HFFc6 (cell line): ENCODE measurements at places on chromosomes 16 and 17.
A peak's percentile ranks its signal among the peaks of the same experiment; 100 is the strongest.

- DNase-seq, result peak; percentile 60
These were observed 45.3 kb downstream of the BRD7 start for GRCh38 chr16:50323335-50324011.

DNA sequence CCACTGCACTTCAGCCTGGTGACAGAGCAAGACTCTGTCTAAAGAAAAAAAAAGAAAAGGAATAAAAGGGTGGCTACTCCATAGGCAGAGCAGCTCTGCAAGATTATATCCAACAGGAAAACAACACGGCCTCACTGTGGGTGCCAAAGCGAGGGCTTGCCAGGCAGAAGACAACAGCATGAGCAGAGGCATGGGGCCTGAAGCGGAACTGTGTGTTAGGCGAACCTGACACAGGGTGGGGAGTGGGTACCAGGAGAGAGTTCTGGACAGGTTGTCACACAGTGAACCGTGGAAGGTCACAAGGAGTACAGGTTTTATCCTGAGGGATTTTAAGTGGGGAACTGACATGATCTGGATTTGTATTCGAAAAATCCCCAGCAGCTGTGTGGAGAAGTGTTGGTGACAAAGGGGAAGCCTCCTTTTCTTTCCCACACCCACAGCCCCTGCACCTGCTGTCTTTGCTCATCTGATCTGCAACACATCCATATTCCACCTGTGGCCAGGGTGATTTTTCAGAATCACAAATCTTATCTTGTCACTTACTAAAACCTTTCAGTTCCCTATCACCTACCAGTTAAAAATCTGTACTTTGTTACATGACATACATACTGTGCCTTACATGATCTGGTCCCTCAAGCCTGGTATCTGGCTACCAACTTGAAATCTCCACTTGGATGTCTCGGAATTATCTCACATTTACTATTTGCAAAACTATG is 23.2 kb upstream of the ARHGAP17 start:
- DNase-seq, result no peak

DNA sequence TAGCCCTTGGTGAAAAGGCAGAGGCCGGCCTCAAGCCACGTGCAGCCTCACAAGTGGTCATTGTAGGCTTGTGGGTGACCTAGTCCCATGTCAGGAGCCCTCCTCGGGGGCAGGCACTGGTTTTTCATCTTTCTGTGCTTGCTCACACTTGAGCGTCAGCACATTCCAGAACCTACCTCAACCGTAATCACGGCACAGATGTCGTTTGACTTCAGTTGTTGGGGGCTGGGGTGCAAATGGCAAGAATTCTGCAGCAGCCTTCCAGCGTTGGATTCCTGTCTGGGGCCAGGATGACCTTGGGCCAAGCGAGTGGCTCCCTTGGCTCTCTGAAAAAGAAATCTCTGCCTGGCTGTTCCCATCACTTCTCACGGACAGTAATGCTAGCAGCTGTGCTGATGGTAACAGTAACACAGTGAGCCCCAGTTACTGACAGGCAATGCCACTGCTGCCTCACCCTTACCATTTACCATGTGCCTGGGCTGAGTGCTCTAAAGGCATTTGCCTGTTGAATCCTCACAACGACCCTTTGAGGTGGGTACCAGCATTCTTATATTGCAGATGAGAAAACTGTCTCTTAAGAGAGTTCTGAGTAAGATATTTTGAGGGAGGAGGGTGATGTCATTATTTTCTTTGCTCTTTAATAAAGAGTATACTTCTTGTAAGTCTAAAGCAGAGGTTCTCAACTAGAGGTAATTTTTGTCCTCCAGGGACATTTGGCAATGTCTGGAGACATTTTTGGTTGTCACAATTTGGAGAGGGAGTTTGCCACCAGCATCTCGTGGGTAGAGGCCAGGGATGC is 46.5 kb downstream of the KSR1 start:
- peak; percentile 58 for DNase-seq

GRCh38 chr16:57903656-57904055 is 67.3 kb downstream of the CNGB1 start:
- no peak for DNase-seq

GRCh38 chr17:18102640-18103039 is 5.9 kb upstream of the MYO15A start:
- DNase-seq, result no peak

DNA sequence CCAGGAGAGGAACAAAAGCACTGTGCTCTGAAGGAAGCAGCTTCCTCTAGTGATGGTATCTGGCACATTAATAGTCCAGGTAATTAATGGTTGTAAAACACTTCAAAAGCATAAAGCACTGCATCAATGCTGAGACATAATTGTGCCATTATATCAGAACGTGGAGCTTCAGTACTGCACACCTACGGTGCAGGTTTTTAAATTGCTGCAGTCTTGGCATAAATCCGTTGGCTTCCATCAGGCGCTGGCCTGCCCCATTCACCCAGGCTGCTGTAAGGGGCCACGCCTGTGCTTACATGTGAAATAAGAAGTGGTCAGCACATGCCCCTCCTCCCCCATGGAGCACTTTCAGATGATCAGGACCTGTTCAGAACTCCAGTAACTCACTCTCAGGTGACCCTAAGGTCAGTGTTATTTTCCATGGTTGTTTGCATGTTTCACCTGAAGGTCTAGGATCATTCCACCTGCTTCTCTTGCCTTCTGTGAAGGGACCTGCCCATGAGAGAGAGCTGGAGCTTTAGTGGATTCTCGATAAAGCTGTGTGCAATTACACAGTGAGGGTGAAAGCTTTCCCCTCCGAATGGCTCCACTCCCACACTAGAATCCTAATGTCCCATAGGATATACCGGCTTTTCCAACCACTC is 345.3 kb downstream of the CA10 start:
- DNase-seq, result no peak

DNA sequence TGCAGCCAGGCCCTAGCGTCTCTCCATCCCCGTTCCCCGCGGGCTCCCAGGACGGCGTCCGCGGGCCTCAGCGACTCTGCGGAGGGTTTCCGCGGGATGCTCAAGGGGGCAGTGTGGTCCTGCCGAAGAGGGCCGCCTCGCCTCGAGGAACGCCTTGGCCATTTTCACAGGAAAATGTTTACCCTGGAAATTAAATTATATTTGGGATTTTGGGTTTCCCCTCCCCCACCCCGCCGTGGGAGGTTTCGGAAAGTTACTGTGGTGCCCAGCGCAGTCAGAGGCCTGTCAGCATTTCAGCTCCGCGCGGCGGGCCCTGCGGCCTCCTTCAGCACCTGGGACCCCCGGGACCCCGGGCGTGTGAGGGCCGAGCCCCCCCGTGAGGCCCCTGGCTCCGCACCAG is 94.5 kb downstream of the PCTP start:
- DNase-seq, result peak; percentile 4

DNA sequence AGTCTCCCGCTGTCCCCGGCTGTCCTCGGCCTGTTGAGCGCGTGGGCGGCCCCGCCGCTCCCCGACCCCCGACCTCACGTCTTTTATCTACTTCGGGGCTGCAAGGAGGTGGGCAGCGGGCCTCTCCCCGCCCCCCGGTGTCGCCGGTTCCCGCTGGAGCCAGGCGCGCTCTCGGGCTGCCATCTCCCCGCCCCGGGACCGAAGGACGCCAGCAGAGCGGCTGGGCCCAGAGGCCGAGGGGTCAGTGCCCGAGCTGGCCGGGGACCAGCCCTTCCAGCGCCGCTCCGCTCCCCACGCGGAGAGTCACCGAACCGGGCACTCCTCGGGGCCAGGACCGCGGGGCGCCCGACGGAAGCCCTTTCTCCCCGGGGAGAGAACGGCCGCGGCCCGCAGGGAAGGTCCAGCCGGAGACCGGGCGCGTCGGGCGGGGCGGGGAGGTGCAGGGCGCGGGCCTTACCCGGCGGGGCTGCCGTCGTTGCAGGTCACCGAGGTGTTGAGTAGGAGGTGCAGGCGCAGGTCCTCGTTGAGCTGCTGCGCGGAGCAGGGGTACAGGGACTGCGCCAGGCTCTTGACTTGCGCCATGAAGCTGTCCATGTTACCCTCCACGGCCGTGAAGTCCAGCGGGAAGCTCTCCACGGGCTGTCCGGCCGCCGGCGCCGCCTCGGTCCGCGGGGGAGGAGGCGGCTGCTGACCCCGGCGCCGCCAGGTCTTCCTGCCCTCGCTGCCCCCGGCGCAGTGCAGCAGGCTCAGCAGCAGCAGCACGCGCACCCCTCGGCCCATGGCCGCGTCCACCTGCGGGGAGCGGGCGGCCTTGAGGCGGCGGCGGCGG is 643 bp downstream of the NOTUM start:
- no peak for DNase-seq

DNA sequence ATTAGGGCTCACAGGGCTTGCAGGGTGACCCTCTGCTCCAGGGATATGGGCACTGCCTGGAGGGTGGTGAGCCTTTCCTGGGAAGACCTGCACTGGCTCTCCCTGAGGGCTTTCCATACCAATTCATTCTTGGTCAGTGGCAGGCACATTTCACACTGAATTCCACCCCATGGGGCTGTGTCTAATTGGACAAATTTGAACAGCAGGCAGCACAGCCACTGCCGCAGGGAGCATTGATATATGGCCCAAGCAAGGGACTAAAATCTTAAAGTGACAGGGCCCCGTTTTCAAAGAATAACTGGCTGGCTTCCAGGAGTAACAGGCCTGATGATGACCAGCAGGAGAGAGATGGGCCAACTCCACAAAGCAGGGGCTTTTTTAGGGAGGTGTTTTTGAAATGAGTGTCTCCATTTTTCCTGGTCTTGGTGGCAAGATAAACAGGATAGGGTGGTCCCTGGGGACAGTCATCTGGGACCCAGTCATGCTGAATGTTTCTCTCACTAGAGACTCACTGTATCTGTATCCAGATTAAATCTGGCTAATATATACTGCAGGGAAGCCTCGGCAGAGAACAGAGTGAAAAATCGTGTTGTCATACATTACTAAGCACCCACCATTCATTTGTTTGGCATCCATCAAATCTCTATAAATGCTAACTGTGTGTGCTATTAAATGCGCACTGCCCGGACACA is 74.1 kb upstream of the TBX2 start:
- peak; percentile 82 for DNase-seq

GRCh38 chr16:18068477-18068876 is 268.1 kb downstream of the NPIPA8 start:
- no peak for DNase-seq

- no peak for DNase-seq
These were observed 155.0 kb downstream of the HS3ST2 start for GRCh38 chr16:22968931-22969330.

GRCh38 chr17:3817851-3818605 is 17.0 kb upstream of the ITGAE start:
- no peak for DNase-seq

- DNase-seq, result no peak
These were observed 73.0 kb downstream of the PITPNC1 start for GRCh38 chr17:67449845-67450755.

- no peak for DNase-seq
These were observed 311.3 kb downstream of the GRIN2A start for GRCh38 chr16:9870962-9871361.

GRCh38 chr16:67050796-67051195 is 21.8 kb downstream of the CBFB start:
- no peak for DNase-seq

DNA sequence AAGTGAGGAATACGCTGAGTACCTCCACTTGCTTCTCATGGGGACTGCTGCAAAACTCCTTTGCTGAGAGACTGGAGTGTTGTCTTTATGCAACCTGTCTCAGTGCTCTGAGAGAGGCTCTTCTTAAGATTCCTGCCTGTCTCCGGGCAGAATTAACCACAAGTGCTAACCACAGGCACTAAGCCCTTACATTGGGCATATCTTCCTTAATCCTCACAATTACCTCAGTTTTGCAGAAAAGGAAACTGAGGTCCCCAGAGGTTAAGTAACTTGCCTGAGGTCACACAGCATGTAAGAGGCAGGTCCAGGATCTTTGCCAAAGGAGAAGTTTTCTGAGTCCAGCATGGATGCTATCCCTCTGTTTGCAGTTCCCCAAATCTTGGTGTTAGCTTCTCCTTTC is 86.0 kb downstream of the GP2 start:
- DNase-seq, result no peak

GRCh38 chr16:59697761-59698160 is 963.6 kb upstream of the GOT2 start:
- DNase-seq, result no peak

GRCh38 chr16:10637337-10638037 is 57.1 kb upstream of the EMP2 start:
- no peak for DNase-seq

GRCh38 chr16:27639561-27640276 is 89.8 kb downstream of the KATNIP start:
- DNase-seq, result peak; percentile 9
